Activated T-helper 1 cell treated with anti-CD3 and anti-CD28 coated beads, Interleukin-2, amount 50 U/mL, for 16 hours (primary cell): ENCODE measurements at places on chromosomes 5 and 9.

GRCh38 chr9:111433082-111433481 lies 51.1 kb downstream of the ECPAS start:
- no peak for DNase-seq

GRCh38 chr9:89448381-89448780 lies 49.5 kb downstream of the SEMA4D start:
- DNase-seq: no peak

- no peak for DNase-seq
Measured at GRCh38 chr5:76579166-76579937, 43.9 kb downstream of the F2RL2 start.

- DNase-seq: peak; percentile 72
Measured at GRCh38 chr9:20640331-20641187, 18.3 kb upstream of the MLLT3 start.

GRCh38 chr9:93910598-93910997 lies 44.6 kb downstream of the BARX1 start:
- no peak for DNase-seq

DNA sequence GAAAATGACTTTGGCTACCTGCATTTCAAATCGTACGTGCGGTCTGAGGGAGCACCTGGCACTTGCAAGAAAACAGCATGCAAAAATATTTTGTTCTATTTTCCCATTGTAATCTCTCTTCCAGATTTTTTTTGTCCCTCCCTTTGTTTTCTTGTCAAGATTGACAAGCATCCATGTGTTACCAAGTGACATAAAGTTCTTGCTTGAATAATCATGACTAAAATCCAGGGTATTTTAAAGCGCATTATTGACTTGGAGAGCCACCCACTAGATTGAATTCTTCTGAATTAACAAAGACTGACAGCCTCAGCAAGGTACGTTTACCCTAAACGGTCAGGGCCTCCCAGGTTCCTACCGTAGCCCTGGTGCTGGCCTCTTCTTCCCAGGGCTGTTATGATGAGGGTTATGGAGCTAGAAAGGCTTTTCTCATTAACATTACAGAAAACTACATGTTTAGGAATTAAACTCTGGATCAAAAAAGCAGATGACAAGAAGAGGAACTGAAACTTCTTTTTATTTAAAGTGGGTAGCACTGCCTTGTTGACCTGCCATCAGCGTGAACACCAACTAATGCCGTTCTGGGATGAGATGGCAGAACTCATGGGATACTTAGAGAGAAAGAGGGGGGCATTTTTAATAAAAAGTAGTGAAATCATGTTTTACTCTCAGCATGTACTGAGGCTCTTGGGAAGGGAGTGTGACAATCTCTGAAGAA lies 297.0 kb downstream of the EFNA5 start:
- no peak for DNase-seq

- no peak for DNase-seq
Measured at GRCh38 chr5:150063638-150064037, 22.7 kb downstream of the CSF1R start.

DNA sequence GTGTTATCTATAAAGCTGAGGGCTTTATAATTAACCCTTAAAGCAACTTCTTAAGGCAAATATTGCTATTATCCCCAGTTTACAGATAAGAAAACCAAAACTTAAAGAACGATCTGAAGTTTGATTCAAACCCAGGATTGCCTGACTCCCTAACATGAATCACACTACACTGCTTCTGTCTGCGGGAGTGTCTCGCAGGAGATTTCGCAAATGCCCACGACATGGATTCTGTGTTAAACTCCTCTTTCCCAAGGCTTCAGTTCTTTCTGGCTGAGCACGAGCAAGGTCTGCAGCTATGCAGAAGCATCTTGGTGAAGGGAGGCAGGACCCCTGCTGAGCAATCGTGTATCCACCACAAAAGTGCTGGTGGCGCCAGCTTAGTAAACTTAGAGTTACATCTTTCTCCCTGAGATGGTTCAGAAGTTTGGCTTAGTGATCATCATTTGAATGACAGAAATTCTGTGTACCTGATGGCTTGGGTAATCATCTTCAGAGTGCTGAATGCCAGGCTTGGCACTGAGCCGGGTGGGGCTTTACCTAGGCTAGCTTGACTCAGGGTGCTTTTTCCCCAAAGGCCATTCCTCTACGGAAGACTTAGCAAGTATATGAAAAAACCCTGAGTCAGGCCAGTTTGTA lies 81.4 kb upstream of the PIK3R1 start:
- DNase-seq: no peak

- no peak for DNase-seq
Measured at GRCh38 chr5:169416583-169417196, 115.8 kb upstream of the SLIT3 start.

- no peak for DNase-seq
Measured at GRCh38 chr5:143359869-143360268, 43.6 kb downstream of the NR3C1 start.

DNA sequence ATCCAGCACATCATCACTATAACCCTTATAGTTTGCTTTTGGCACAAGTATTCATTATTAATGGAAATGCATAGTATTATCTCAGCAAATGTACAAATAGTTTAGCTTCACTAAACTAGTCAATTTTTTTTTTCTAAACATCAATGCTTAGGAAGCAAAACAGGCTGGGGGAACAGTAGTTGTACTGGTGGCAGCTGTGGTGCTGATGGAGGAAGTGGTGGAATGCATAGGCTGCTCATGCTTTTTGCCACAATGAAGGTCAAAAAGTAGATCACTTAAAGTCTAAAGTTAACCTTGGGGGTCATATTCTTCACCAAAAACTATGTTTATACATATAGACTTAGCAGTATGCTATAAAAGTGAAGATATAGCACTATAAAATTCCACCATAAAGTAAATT lies 36.3 kb upstream of the CDKN2B start:
- no peak for DNase-seq

DNA sequence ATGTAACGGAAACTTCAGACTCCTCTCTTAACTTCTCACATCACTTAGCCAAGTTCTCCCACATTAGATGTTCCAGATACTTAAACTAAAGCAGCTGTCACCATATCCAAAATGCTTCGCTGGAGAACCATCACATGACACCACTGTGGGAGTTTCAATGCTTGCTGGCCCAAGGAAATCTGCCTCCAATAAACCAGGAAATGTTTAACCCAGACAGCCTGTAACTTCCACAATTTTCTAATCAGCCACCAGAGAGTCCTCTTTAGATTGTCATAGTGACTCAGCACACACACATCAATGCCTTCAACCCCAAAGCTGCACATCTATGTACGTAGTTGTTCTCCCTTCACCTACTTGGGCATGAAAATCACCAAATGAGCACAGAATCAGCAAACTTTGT lies 118.7 kb downstream of the LPAR1 start:
- no peak for DNase-seq

DNA sequence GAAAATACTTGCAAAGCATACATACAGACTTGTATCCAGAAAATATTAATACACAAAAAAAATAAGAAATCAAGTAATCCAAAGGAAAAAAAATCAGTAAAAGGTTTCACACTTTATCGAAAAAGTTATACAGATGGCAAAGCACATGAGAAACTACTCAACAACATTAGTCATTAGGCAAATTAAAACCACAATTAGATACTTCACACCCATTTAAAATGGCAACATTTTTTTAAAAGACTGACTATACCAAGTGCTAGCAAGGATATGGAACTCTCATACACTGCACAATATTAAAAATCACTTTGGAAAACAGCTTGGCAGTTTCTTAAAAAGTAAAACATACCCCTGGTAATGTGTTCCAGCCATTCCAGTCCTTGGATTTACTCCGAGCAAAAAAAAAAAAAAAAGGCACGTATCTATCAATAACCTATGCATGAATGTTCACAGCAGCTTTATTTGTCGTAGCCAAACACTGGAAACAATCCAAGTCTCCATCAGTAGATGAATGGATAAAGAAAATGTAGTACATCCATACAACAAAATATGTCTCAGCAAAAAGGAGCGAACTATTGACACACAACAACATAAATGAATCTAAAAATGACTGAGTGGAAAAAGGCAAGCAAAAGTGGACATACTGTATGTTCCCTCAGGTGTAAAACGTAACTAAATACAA lies 66.0 kb downstream of the GNAQ start:
- no peak for DNase-seq

DNA sequence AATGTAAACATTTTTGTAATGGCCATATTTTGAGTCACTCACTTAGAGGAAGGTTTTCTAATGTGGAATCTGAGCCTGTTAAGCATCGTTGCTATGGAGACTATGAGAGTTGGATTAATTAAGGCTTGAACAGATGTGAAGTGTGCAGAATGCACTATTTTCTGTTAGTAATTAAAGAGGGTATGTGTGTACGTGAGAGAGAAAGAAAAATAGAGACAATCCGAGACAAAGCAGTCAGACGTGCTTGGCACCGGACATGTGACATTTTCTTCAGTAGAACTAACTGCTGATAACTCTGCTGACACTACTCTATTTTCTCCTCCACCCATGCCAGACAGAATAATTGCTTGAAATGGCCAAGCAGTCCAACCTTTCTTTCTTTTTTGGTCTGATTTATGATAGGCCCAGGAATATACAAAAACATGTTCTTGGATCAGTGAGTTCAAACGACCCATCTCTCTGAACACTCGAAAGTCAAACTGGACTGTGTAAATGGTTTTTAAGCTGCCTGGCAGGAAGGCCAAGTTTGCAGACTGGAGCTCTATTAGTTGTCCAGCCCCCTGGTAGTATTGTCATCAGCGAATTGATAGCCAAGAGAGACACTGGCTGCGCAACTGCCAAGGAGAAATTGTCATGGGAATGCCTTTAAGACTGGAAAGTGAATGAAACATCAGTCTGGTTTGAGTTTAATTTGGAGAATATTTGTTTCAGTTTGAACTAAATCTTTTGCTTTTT lies 322.1 kb downstream of the ARHGEF28 start:
- DNase-seq: no peak

DNA sequence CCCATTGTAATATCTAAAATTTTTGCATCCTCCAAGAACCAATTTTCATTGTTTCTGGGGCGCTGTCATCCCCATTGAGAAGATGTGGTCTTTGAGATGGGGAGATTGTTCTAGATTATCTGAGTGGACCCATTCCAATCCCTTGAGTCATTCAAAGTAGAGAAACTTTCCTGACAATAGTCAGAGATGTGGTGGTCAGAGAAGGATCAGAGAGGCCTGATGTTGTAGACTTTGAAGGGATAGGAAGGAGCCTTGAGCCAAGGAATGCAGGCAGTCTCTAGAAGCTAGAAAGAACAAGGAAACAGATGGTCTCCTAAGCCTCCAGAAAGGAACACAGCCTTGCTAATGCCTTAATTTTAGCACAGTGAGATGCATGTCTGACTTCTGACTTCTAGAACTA lies 80.4 kb downstream of the TEK start:
- DNase-seq: no peak

DNA sequence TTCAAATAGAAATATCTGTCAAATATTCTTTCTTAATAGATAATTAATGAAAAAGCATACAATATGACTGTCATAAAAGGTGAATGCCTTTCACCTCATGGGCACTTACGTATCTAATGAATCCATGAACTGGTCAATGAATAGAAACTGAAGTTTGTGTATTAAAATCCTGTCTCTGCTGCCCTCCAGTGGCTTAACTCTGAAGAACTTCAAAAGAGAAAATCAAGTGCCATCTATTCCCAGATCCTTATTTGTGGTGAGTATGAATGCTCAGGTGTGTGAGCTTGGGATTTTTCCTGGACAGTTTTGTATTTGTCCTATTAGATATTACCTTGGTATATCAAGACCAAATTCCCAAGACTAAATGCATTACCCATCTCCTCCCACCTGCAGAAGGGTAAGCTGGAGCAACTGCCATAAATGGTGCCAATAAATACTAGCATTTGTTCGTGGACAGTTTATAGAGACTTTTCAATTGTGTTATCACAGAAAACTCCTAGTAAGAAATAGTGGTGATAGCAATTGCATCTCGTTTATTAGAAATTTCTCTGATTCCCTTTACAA lies 44.0 kb upstream of the SVEP1 start:
- DNase-seq: no peak

- DNase-seq: no peak
Measured at GRCh38 chr5:59547731-59548130, 345.8 kb downstream of the PDE4D start.

GRCh38 chr5:81751836-81752643 lies 1.1 kb upstream of the SSBP2 start:
- DNase-seq: no peak

- DNase-seq: no peak
Measured at GRCh38 chr5:133253070-133253469, 201.3 kb downstream of the HSPA4 start.

DNA sequence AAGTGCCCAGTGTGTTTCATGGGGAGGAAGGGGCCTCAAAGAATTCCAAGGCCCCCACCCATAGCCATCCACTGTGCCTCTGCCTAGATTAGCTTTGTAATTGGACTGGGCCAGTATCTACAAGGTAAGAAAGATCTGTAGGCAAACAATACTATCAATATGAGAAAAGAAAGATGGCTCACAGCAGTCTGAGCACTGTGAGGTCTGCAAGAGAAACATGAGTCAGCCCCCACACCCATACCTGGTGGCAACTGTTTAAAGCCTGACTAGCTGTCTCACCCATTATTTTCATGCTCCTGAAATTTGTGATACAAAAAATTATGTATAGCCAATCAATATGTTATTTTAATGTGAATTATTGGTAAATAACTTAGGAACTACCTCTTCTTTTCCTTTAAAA lies 10.0 kb upstream of the ZNF483 start:
- no peak for DNase-seq

DNA sequence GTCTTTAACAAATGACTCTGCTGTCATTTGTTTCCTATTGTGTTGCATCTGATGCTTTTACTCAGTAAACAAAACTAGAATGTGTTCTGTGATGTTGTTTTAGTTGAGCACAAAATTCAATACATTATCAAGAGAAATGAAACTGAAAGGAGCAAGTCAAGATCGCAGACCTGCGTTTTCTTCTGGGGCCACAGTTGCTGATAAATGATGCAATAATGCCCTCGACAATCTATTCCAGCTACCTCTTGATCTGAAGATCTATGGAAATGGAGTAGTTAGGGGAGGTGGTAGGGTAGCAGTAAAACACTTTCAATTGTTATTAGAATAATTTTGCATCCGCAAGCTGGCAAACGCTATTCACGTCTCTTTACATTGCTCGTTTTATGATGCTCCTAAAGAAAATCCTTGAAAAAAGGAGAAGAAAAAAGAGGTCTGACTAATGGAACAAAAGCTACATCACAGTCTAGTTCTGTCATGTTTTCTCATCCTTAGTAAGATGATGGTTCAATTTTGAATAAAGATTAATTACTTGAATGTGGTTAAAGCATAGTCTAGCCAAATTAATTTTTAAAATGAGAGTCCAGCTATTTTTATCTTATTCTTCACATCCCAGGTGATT lies 1.6 kb downstream of the ZNF366 start:
- no peak for DNase-seq

GRCh38 chr5:137622850-137623249 lies 113.0 kb downstream of the KLHL3 start:
- no peak for DNase-seq
